ENCODE measurements at places on chromosomes 2 and 18. TPM values are rescaled to one million over a fixed set of nuclear protein-coding genes. Genes with fewer than 3 reads are reported as not detected.

- no peaks in the 10 kb centered on the region for H3K27me3 ChIP-seq
- no peak for DNase-seq
- H3K4me1 ChIP-seq = no peaks in the 10 kb centered on the region
- H3K36me3 ChIP-seq = no peaks in the 10 kb centered on the region
Observed at GRCh38 chr18:28043631-28044030, 133.3 kb downstream of the CDH2 start.

DNA sequence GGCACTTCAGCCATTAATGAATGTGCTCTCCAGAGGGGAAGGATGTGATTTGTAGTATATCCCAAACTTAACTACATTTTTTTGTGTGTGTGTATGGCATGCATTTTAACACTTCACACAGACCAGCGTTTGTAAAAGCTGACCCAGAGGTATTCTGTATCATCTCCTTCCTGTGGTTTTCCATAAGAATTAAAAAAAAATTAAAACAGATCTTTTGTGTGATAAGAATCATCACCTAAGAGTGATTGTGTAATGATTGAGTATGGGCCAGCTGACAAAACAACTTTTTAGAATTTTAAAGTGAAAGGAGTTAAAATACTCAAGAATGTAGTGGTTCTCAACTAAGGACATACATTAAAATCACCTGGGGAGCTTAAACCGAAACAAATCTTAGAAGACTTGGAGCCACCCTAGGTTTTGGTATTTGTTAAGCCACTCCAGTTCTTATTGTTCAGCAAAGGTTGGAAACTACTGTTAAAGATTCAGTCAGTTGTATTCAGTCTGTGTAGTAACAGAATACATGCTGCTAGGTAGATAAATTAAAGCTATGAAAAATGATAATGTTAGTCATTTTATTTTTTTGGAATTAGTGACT lies 120.1 kb downstream of the HAUS1 start:
- no peak overlapping the region for H3K27ac ChIP-seq
- DNase-seq = no peak
- no peak overlapping the region for H3K4me3 ChIP-seq
- H3K4me1 ChIP-seq = peaks cover 6% of the 10 kb centered on the region

GRCh38 chr18:74040008-74040407 lies 107.6 kb downstream of the FBXO15 start:
- no peaks in the 10 kb centered on the region for H3K27me3 ChIP-seq
- H3K4me3 ChIP-seq = no peak overlapping the region
- H3K36me3 ChIP-seq = no peaks in the 10 kb centered on the region
- H3K27ac ChIP-seq = no peak overlapping the region
- no peaks in the 10 kb centered on the region for H3K4me1 ChIP-seq
- DNase-seq = no peak

GRCh38 chr2:95231723-95232122 lies 24.4 kb downstream of the ZNF892 start:
- no peak overlapping the region for H3K4me3 ChIP-seq
- H3K36me3 ChIP-seq = no peaks in the 10 kb centered on the region
- no peaks in the 10 kb centered on the region for H3K27me3 ChIP-seq
- peak; percentile 25 for DNase-seq
- H3K4me1 ChIP-seq = no peaks in the 10 kb centered on the region

DNA sequence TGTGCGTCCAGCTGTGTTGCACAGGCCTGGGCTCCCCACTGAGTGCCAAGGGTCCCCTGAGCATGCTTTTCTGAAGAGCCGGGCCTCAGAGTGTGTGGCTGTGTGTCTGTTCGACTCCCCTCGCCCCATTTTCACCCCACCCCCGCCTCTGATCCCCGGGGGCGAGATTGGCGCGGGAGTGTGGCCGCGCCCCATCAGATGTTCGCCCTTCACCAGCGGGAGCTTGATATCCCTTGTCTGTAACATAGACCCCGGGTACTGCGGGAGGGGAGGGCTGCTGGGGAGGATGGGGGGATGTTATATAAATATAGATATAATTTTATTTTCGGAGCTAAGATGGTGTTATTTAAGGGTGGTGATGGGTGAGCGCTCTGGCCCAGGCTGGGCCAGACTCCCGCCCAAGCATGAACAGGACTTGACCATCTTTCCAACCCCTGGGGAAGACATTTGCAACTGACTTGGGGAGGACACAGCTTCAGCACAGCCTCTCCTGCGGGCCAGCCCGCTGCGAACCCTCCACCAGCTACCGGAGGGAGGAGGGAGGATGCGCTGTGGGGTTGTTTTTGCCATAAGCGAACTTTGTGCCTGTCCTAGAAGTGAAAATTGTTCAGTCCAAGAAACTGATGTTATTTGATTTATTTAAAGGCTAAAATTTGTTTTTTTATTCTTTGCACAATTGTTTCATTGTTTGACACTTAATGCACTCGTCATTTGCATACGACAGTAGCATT lies 1.5 kb downstream of the RHOB start:
- H3K4me1 ChIP-seq = peaks cover 6% of the 10 kb centered on the region
- H3K36me3 ChIP-seq = no peaks in the 10 kb centered on the region
- peaks cover 3% of the 10 kb centered on the region for H3K27me3 ChIP-seq
- no peak overlapping the region for H3K27ac ChIP-seq
- no peak for DNase-seq
- peak overlapping the region; percentile 71 for H3K4me3 ChIP-seq

- no peaks in the 10 kb centered on the region for H3K27me3 ChIP-seq
- H3K4me1 ChIP-seq = no peaks in the 10 kb centered on the region
- H3K4me3 ChIP-seq = no peak overlapping the region
- no peaks in the 10 kb centered on the region for H3K36me3 ChIP-seq
- H3K27ac ChIP-seq = no peak overlapping the region
- DNase-seq = no peak
Observed at GRCh38 chr2:141526760-141527159, 604.1 kb downstream of the LRP1B start.

DNA sequence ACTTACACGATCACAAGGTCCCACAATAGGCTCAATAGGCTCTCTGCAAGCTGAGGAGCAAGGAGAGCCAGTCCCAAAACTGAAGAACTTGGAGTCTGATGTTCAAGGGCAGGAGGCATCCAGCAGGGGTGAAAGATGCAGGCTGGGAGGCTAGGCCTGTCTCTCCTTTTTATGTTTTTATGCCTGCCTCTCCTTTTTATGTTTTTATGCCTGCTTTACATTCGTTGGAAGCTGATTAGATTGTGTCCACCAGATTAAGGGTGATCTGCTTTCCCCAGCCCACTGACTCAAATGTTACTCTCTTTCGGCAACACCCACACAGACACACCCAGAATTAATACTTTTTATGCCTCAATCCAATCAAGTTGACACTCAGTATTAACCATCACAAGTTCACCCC lies 9.9 kb upstream of the GYPC start:
- no peaks in the 10 kb centered on the region for H3K27me3 ChIP-seq
- H3K4me3 ChIP-seq = no peak overlapping the region
- H3K4me1 ChIP-seq = no peaks in the 10 kb centered on the region
- no peak overlapping the region for H3K27ac ChIP-seq

DNA sequence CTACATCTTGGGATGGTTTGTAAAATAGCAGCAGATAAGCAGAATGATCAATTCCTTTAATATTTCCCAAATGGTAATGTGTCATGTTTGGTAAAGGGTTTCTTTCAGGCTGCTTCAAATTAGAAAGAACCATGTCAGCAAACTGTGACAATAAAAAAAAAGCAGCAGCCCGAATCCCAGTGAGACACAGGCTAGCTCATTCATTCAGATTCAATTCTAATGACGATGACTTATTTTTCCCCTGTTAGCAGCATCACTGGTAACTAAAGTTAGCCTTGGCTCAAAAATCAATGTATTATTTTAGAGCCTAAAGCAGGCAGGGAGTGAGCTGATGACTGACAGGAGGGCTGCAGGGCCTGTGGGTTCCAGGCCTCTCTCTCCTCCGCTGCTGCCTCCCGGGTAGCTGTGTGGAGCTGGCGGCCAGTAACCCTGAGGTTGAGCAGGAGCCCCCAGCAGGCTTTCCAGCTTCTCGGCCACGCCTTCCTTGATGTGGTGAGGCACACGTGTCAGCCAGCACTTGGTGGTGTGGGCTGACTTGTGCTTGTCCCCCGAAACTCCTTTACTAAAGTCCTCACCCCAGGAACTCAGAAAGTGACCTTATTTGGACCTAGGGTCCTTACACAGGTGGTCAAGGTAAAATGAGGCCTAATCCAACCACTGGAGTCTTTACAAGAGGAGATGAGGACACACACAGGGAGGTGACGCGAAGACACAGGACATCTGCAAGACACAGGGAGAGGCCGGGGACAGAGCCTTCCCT lies 120.5 kb upstream of the HS6ST1 start:
- H3K4me3 ChIP-seq = no peak overlapping the region
- no peak overlapping the region for H3K27ac ChIP-seq

- no peak for DNase-seq
- no peak overlapping the region for H3K4me3 ChIP-seq
- H3K4me1 ChIP-seq = no peaks in the 10 kb centered on the region
- no peak overlapping the region for H3K27ac ChIP-seq
- H3K27me3 ChIP-seq = no peaks in the 10 kb centered on the region
- no peaks in the 10 kb centered on the region for H3K36me3 ChIP-seq
Observed at GRCh38 chr2:176567361-176567760, 298.1 kb downstream of the MTX2 start.

DNA sequence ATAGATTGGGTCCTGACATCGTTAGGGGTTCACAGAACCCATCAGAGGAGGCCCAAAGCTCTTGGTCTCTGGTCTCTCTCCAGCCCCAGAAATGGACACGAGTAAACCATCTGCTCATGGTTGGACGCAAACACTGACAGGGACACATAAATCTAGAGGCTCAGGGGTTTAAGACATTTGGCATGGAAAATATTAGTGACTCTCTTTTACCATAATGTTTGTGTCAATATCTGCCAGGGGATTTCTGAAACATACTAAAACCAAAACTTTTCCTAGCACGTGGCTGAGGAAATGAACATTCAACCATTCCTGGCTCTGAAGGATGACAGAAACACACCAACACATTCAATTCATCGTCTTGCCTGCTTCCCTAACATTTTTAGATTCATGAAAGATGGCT lies 226.2 kb downstream of the SP3 start:
- DNase-seq = no peak
- no peak overlapping the region for H3K27ac ChIP-seq
- no peaks in the 10 kb centered on the region for H3K27me3 ChIP-seq
- no peaks in the 10 kb centered on the region for H3K36me3 ChIP-seq
- no peaks in the 10 kb centered on the region for H3K4me1 ChIP-seq

GRCh38 chr2:43194121-43194869 lies 32.1 kb downstream of the ZFP36L2 start:
- peaks cover 69% of the 10 kb centered on the region for H3K4me1 ChIP-seq
- H3K36me3 ChIP-seq = no peaks in the 10 kb centered on the region
- H3K4me3 ChIP-seq = peak overlapping the region; percentile 80
- H3K27me3 ChIP-seq = no peaks in the 10 kb centered on the region
- H3K27ac ChIP-seq = peak overlapping the region; percentile 98

DNA sequence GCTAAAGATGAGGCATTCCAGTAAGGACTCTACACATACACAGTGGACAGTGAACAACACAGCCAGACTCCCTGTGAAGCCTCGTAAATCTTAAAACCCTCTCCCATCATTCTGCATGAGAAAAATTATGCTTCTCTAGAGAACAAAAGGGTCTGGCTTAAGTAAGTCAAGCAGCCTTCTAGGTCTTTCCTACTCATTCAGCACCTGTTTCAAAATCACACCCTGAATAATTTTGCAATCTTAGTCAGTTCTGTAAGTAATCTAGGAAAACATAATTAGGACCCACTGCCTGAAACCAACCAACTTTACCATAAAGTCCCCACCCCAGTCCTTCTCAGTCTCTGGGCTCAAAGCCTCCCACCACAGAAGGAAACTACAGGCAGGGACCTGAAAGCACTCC lies 19.7 kb downstream of the IAH1 start:
- H3K27me3 ChIP-seq = no peaks in the 10 kb centered on the region
- no peaks in the 10 kb centered on the region for H3K4me1 ChIP-seq
- peaks cover 15% of the 10 kb centered on the region for H3K36me3 ChIP-seq
- H3K27ac ChIP-seq = no peak overlapping the region
- no peak for DNase-seq

- no peak overlapping the region for H3K27ac ChIP-seq
- no peaks in the 10 kb centered on the region for H3K4me1 ChIP-seq
- no peak for DNase-seq
- no peaks in the 10 kb centered on the region for H3K27me3 ChIP-seq
Observed at GRCh38 chr2:98899041-98899702, 36.9 kb downstream of the CRACDL start.

GRCh38 chr2:69221960-69222751 lies 164.9 kb downstream of the GFPT1 start:
- H3K4me1 ChIP-seq = no peaks in the 10 kb centered on the region
- no peak for DNase-seq
- no peaks in the 10 kb centered on the region for H3K36me3 ChIP-seq
- H3K27ac ChIP-seq = no peak overlapping the region
- H3K27me3 ChIP-seq = no peaks in the 10 kb centered on the region

GRCh38 chr2:199490049-199490448 lies 32.3 kb upstream of the SATB2 start:
- H3K4me1 ChIP-seq = no peaks in the 10 kb centered on the region
- no peak overlapping the region for H3K4me3 ChIP-seq
- no peaks in the 10 kb centered on the region for H3K36me3 ChIP-seq
- no peaks in the 10 kb centered on the region for H3K27me3 ChIP-seq
- no peak overlapping the region for H3K27ac ChIP-seq

DNA sequence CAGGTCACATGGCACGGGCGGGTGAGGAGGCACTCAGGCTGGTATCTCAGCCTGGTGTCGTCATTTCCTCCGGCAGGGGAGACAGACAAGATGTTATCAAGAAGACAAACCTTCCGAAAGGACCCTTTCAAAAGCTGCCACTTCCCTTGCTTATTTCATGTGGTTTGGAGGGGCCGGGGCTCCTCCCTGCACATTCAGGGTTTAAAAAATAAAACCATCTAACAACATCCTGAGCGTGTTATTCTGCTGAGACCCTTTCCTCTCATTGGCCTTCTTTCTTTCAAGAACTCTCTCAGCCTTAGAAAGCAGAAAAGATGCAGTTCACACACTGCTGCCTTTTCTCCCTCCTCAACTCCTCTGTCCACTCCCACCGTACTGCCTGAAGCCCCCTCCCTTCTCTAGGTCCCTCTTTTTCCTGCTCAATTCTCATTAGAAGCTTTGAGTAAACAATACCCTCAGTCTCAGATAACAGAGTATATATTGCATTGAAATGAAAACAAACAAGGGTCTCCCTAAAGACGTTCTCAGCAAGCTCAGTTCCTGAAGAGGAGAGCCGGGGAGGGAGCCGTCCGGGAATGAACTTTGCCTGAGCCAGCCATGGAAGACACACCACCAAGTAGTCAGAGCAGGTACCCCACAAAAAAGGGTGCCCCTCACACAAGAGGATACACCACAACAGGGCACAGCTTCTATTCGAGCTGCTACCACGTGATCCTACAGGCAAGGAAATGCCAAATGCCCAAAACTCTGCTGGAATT lies 9.7 kb downstream of the SMAD7 start:
- peak; percentile 97 for DNase-seq
- no peaks in the 10 kb centered on the region for H3K27me3 ChIP-seq
- peak overlapping the region; percentile 36 for H3K4me3 ChIP-seq

CDH2 gene
- not detected for total RNA-seq

EGR4 gene
- total RNA-seq = not detected

PLA2R1 gene
- total RNA-seq = not detected

DNAJC10 gene
- total RNA-seq = 56.1 TPM

RAX gene
- total RNA-seq = not detected

Measured in naive thymus-derived CD4-positive, alpha-beta T cell (primary cell).